ENCODE measurements at places on chromosomes 12 and 14.

- no peak for DNase-seq
Observed at GRCh38 chr14:38404616-38405015, 148.7 kb upstream of the CLEC14A start.

- DNase-seq: no peak
Observed at GRCh38 chr14:62691647-62692489, 353.4 kb downstream of the KCNH5 start.

DNA sequence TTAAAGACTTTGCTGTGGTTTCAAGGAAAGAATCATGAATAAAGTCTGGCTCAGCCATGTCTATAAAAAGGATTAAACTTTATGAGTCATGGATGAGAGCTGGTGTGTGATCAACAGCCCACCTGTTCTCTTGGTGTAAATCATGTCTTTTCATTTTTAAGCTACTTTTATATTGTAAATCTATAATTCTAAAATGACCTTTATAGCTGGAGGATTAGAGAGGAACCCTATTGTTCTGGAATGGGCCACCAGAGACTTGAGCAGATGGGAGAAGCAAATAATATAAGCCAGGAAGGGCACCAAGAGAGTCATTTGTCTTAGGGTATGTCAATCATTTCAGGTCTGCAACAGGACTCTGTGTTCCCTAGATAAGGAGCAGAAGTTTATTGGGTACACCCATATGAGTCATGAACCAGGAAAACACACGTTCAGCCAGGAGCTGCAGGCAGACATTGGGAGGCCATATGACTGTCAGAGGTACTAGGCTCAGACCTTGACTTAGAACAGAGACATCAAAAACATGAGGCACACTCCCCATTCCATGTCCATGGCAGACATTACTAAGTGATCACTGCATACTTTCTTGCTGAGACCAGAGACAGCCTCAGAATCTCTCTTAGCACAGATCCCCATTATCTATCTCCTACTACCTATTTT lies 49.3 kb downstream of the NDUFA12 start:
- no peak for DNase-seq

- no peak for DNase-seq
Observed at GRCh38 chr14:56342494-56342942, 224.3 kb downstream of the PELI2 start.

- no peak for DNase-seq
Observed at GRCh38 chr14:86124328-86124727, 594.4 kb downstream of the FLRT2 start.

Measured in neural crest cell (in vitro differentiated cells).